ENCODE measurements at places on chromosomes 1 and 21. TPM values are rescaled to one million over a fixed set of nuclear protein-coding genes. Genes with fewer than 3 reads are reported as not detected.

The HES4 gene
- total RNA-seq, result 28.0 TPM

The FOXE3 gene
- total RNA-seq, result not detected

The HTR1D gene
- not detected for total RNA-seq

The S100A7A gene
- total RNA-seq, result not detected

The S100B gene
- 44.4 TPM for total RNA-seq

The SPATA1 gene
- 0.36 TPM for total RNA-seq

The WNT2B gene
- total RNA-seq, result 1.5 TPM

Data from sigmoid colon (tissue), 7 donors.